ENCODE measurements at places on chromosomes 1 and 21.

DNA sequence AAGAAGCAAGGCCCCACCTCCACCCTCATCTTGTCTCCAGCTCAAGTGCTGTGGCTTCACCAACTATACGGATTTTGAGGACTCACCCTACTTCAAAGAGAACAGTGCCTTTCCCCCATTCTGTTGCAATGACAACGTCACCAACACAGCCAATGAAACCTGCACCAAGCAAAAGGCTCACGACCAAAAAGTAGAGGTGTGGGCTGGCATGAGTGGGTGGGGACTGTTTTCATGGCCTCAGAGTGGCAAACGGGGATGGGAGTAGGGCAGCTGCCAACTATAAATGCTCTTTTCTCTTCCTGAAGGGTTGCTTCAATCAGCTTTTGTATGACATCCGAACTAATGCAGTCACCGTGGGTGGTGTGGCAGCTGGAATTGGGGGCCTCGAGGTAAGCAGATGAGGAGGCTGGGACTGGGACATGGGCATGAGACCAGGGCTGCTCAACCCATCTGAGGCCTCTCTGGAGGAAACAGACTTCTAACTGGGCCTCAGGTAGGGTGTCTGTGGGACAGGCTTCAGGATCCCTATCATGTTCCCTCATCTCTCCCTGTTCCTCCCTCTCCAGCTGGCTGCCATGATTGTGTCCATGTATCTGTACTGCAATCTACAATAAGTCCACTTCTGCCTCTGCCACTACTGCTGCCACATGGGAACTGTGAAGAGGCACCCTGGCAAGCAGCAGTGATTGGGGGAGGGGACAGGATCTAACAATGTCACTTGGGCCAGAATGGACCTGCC, 8.8 kb upstream of the P3R3URF start:
- DNase-seq: no peak

DNA sequence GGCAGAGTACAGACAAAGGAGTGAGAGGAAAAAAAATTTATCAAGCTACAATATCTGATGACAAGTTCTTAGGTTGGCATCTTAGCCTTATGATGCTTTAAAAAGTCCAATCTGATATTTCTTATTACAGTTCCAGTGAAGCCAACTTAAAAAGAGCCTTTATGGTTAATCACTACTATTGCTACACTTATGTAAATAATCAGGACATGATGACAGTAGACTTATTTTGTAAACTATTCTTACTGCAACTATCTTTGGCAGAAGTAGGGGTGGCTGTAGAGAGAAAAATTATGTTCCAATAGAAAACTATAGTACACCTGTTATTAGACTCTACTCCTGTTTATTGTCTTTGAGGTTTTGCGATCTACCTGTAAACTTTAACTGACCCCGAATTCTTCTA, 25.8 kb upstream of the NUF2 start:
- no peak for DNase-seq

GRCh38 chr1:74766579-74766978, 33.6 kb downstream of the TYW3 start:
- no peak for DNase-seq

DNA sequence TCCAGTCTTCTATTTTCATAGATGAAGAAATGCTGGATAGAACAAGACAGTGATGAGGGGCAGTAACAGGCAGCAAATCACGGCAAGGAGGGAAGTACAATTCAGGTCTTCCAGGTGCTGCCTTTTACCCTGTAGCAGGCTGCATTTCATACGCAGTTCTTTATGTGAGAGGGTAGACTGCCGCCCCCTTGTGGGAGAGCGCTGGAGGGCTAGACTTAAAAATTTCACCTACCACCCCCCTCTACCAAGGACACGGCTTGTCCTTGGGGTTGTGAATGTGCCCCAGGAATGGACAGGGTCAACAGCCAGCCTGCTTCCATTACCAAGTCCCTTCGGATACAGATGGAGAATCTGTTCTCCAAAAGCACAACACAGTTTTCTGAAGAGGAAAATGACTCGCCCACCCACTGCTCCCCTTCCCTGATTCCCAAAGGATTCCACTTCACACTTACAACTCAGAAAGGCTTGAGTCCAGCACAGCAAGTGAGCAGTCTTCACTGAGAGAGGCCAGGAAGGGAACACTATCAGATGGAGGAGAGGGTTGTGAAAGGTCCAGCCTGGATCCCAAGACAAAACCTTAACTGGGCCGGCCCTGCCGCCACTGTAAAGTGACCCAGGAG, 7.4 kb downstream of the WDR77 start:
- no peak for DNase-seq

DNA sequence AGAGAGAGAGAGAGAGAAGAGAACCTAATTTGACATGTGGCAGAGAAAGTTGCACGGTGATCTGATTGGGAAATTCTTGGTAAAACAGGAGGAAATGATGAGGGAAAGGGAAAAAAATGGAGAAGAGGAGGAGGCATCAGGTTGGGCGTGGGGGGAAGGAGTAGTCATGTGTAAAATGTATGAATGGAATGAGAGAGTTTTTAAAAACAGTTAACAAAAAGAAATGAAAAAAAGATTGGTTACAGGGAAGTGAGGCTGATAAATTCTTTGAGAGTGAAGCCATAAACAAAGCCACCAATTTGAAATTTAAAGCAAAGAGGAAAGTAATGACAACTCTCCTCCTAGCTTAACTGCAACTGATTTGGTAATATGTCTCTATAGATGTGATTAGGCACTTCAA, 409.2 kb downstream of the USH2A start:
- DNase-seq: no peak

GRCh38 chr1:207883104-207883651, 27.7 kb downstream of the CD34 start:
- no peak for DNase-seq

- DNase-seq: no peak
Measured at GRCh38 chr21:42845296-42845965, 33.9 kb downstream of the WDR4 start.

DNA sequence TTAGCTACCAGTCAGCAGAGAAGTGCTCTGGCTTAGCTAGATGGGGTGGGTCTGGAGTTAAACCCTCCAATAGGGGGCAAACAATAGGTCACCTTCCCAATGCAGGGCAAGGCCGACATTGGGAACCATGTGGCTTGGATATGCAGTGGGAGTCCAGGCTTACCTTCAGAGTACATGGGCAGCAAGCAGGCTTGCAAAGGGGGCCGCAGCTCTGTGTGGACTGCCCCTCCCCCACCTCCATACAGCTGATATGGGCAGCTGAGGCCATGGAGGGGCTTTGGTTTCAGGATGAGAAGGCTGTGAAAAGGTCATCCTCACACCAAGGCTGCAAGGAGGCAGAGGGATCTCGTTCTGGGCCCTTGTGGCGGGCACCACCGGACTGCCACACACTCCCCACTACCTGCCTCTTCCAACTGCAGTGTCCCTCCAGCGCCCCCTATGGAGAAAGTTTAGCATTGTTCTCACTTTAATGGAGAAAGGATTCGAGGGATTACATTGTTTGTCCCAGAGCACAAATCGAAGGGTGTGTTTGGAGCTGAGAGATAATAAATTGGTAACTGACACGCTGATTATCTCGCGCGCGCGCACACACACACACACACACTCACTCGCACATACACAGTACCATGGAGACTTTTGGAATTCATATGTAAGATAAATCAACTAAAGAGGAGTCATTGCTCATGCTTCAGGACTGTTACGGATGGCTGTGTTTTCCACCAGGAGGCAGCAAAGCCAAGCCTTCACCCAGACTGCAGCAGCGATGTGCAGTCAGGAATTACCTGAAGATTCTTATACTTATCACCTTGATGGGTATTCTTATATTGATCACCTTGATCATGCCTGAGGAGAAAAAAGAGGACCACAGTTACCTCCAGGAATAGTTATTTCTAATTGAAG, 7.0 kb upstream of the SMCP start:
- DNase-seq: no peak

GRCh38 chr1:222897527-222898190, 82.8 kb downstream of the DISP1 start:
- no peak for DNase-seq

DNA sequence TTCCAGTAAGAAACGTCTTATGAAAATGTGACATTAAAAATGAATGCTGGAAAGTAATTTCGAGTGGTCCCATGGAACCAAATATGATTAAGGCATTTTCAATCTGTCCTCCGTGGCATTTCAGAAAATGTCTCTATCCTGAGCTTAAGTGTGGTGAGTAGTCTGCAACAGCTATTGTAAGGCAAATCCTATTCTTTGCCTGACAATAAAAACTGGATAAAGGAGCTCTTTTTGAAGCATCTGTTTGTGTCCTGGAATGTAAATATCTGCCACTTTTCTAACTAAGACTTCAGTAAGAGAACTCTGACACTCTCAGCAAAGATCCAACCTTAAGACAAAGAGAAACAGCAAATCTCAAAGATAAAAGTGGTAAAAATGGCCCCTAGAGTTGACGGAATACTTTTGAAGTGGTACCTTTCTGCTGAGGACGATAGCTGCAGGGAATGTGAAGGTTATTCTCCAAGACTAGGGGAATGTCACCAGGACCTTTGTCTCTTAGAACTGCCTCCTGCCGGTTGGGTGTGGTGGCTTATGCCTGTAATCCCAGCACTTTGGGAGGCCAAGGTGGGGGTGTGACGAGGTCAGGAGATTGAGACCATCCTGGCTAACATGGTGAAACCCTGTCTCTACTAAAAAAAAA, 486.7 kb upstream of the ZP4 start:
- no peak for DNase-seq

- DNase-seq: no peak
Measured at GRCh38 chr1:65063025-65063424, 85.0 kb upstream of the AK4 start.

- DNase-seq: no peak
Measured at GRCh38 chr1:63773496-63773814, 362 bp upstream of the ROR1 start.

- DNase-seq: no peak
Measured at GRCh38 chr1:19651141-19651737, 7.1 kb downstream of the NBL1 start.

- peak; percentile 20 for DNase-seq
Measured at GRCh38 chr21:25997788-25998611, 172.6 kb downstream of the APP start.

DNA sequence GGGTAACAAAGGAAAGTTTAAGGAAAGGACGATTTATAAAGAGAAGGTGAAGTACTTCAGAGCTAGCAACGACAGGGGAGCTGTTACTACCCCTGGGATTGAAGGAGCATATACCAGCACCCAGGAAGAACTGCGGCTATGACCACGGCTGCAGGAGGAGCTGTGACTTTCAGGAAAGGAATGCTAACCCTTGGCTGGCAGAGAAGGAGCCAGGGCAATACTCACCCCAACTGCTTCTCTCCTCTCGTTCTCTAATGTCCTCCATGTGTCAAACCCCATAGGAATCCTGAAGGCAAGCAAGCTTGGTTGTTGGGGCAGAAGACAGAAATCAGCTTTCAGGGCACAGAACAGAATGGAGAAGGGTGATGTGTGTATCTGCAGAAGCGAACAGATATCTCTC, 120.5 kb downstream of the TMEM53 start:
- peak; percentile 29 for DNase-seq

DNA sequence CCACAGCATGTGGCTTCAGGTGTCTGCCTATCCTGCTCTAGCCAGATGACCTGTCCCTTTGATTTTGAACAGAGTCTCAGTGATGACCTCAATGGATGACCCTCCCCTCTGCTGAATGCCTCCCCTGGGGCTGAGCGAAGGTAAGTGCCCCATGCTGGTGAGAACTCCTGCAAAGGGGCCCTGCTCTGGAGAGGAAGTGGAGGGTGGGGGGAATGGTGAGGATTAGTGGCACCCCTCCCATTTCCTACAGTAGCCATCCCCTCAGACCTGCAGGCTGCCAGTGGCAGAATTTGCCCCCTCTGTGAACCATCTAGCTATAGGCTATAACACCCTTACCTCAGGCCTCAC, 3.7 kb upstream of the PMVK start:
- DNase-seq: no peak

DNA sequence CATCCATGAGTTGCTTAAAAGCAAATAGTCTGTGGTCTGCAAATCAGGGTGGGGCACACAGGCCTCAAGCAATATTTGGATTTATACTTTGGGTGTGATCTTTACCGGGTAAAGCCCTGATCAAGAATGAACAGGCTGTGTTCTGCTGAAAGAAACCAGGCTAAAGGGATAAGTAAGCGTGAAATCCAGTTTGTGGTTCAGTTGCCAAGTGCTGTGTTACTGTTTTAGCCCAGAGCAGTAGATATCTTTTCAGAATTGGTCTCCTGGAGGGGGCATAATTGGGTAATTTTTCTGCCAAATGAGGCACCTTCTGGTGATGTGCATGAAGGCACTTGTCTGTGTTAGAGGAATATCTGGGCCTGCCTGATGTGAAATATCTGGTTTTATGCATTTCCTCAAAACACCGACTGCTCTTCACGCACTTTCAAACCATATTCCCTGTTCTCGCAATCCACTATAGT, 21.4 kb downstream of the AIM2 start:
- peak; percentile 27 for DNase-seq

DNA sequence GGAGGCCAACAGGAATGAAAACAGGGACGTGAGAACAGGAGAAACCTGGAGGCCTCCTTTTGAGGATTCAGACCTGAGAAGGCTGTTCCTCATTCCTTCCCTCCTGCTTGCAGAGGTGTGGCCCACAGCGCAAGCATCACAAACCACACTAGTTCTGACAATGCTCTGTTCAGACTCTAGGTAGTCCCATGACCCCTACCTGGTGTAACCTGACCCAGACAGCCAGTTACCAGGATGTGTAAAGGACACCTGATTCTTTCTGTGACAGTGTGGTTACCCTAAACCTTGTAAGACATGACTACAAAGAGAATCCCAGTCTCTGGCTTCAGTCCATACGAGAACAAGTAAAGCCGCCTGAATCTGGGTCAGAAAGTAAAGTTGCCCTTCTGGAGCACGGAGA, 3.2 kb downstream of the MECR start:
- DNase-seq: peak; percentile 87

- no peak for DNase-seq
Measured at GRCh38 chr1:232137066-232137465, 492.9 kb downstream of the SIPA1L2 start.

DNA sequence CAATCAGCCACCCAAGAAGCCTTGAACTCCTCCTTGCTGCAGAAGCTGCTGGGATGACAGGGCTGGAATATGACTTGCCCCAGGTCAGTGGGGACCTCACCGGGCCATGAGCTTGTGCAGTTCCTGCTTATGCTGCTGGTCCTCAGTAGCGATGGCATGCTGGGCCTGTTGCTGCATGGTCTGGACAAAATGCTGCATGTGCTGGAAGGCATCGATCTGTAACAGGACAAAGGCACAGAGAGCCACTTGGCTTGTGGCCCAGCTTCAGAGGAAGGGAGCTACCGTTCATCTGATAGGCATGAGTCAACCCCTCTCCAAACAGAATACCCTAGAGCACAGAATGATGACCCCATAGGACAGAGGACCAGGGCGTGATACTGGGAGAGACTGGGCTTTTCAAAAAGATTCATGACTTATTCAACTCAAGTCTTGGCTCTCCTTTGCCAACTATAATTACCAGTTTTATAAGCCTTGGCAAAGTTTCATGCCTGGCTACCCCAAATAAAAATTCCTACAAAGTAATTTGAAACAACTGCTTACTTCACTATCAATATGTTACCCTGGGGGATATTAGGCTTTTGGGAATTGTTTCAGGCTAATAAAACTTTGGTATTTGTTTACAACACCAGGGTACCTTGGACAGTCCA, 34.7 kb upstream of the EXOSC10 start:
- DNase-seq: no peak
